NCI-H1417 treated with DMSO at 0.1 percent for 48 hours (cell line): ENCODE measurements at places on chromosomes 5 and 9.
A peak's percentile ranks its signal among the peaks of the same experiment; 100 is the strongest.

DNA sequence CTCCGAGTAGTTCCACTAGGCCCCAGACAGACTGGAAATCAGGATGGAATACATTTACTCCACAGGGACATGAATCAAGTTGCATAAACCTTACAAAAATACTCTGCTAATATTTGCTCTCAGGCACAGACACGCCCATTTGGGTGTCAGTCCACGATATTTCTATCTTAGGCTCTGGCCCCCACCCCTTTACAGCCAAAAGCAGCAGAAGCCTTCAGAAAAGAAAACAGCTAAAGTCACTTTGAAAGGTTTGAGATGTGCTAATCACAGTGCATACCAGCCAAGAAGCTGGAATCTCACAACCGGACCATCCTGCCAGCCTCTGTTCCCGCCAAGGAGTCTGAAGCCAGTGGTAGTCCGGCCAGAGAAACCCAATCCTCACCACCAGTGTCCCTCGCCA lies 22.6 kb downstream of the PTPN3 start:
- DNase-seq = no peak

- DNase-seq = no peak
Observed at GRCh38 chr9:136232969-136233368, 12.6 kb downstream of the QSOX2 start.

- DNase-seq = no peak
Observed at GRCh38 chr5:32018476-32019436, 155.4 kb downstream of the GOLPH3 start.

GRCh38 chr9:127494304-127494702 lies 43.0 kb downstream of the LRSAM1 start:
- DNase-seq = no peak

DNA sequence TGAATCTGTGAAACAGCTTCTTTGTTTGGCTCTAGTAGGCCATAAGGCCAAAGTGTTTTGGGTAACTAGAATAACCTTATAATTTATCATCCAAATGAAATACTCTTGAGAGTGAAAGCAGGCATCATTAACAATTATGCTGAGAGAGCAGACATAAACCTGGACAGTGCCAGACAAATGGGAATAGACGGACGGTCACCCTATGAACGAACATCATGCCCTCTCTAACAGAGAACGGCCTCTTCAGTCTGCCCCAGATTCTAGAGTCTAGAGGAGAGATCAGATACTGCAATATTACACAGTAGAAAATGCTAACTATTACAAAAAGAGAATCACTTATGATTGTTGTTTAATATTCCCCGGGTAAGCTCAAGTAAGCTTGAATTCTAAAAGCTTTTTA lies 68.5 kb downstream of the APBA1 start:
- no peak for DNase-seq

DNA sequence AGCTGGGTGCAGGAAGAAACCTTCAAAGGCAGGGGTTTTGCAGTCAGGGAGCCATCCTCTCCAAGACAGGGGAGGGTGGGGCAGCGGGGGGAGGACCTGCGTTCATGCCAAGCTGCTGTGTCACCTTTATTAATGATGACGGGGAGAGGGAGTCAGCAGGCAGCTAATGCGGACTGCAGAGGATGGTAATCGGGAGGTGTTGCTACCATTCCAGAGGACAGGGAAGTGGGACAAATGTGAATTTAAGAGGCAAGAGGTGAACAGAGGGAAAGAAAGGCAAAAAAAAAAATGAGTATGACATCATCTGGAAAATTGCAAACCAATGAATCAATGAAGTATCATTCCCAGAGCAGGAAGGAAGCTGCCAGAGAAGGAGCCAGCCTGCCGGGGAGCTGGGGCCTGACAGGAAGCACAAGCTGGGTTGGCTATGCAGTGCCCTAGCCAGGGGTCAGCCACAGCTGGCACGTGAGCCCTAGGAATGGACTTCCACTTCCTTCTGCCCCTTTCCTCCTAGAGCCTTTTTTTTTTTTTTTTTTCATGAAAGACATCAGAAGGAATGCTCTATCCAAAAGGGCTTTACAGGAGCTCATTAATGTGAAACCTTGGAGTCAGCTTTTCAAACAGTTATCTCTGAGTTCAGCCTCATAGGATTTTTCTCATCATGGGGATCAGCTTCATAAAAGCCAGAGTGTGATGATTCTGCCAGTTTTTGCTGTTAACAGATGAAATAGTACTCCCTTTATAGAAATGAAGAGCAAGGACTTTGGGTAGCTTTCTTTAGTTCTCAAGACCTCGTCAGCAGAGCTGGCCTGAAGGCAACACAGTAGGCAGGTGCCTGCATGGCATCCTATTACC lies 9.2 kb downstream of the INSYN2B start:
- no peak for DNase-seq

- DNase-seq = no peak
Observed at GRCh38 chr5:141486091-141486490, 1.3 kb downstream of the PCDHGC4 start.

- no peak for DNase-seq
Observed at GRCh38 chr5:138455232-138455930, 9.9 kb upstream of the EGR1 start.

GRCh38 chr5:157072508-157072907 lies 13.6 kb upstream of the HAVCR1 start:
- DNase-seq = no peak

- no peak for DNase-seq
Observed at GRCh38 chr9:80305136-80305535, 733.4 kb downstream of the TLE4 start.

DNA sequence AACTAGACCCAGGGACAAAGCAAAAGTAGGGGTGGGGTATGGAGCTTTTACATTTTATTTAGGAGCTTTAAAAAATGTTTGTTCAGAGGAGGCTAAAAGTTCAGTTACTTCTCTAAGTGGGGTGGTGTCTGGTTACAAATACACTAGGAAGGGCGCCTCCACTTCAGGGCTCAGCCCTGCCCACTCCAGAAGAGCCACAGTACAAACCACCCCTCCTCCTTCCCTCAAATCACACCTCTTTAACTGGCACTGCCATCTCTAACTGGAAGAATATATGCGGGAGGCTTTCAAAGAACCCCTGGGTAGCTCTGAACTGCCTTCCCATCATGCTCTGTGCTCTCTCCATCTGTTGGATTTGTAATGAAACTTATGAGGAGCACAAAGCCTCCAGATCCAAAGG lies 98.8 kb upstream of the NFIB start:
- no peak for DNase-seq

DNA sequence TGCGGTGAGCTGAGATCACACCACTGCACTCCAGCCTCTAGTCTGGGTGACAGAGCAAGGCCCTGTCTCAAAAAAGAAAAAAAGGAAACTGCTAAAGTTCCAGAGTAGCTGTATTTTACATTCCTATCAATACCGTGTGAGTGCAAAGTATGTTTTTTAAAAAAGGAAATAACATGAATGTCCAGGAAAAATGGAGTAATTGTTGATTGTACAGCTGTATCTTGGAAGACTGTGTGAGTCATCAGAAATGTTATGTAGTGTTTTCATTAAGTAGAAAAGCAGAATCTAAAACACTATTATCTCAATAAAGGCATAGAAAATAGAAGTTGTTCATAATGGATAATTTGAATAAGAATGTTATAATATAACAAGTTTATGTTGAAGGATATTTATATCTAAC lies 53.9 kb downstream of the ZCCHC7 start:
- no peak for DNase-seq

DNA sequence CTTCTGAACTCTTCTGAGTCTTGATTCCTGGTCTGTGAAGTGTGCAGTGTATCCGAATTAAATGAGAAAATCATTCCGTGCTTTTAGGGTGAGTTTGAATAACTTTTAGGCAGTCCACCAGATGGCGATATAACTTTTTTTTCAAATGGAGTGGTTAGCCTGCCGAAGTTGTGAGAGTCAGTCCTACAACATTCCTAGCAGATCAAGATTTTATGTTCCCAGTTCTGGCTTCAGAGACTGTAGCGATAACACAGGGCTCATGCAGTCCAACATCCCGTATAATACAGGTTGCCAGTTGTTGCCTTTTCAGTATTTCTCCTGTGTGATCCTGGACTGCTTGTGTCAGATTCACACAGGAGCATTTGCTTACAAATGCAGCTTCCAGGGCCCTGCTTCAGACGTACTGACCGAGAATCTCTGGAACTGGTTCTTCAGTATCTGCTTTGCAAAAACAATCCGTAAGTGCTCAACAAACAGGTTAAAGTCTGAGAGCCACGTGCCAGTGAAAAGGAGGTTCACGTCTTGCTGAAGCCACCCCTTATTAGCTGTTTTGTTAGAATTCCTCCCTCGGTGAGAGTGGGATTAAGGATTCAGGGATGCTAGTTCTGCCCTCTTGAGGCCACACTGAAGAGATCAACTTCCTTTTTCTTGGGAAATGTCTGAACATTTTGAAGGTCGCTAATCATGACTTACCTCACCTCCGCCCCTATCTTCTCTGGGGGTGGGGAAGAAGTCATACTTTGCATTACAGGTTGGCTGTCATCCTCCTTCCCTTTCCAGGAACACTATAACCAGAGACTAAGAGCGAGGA lies 22.8 kb downstream of the SMIM3 start:
- peak; percentile 1 for DNase-seq

- no peak for DNase-seq
Observed at GRCh38 chr5:161095953-161096352, 243.9 kb upstream of the ATP10B start.

GRCh38 chr5:113375480-113376060 lies 59.2 kb downstream of the TSSK1B start:
- no peak for DNase-seq

DNA sequence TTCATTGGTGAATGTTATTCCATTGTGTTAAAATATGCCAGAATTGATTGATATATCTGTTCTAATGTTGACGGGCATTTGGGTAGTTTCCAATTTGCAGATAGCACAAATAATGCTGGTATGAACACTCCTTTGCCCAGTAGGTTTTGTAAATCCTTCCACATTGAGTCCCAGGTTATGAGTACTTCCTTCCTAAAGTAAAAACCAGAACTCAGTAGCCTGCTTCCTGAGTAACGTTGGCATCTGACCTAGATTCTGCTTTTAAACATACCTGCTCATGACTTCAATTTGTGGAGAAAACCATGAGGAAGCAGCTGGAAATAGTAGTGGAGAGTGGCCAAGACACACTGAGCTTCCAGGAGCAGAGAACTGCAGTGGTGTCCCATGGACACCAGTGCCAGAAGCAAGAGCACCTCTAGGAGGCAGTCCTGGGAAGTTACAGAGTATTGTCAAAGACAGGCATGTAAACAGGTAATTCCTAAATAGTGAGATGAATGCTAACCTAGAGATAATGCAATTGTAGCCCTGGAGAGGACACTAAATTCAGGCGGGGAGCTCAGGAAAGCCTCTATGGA lies 24.3 kb upstream of the RASGRF2 start:
- no peak for DNase-seq

DNA sequence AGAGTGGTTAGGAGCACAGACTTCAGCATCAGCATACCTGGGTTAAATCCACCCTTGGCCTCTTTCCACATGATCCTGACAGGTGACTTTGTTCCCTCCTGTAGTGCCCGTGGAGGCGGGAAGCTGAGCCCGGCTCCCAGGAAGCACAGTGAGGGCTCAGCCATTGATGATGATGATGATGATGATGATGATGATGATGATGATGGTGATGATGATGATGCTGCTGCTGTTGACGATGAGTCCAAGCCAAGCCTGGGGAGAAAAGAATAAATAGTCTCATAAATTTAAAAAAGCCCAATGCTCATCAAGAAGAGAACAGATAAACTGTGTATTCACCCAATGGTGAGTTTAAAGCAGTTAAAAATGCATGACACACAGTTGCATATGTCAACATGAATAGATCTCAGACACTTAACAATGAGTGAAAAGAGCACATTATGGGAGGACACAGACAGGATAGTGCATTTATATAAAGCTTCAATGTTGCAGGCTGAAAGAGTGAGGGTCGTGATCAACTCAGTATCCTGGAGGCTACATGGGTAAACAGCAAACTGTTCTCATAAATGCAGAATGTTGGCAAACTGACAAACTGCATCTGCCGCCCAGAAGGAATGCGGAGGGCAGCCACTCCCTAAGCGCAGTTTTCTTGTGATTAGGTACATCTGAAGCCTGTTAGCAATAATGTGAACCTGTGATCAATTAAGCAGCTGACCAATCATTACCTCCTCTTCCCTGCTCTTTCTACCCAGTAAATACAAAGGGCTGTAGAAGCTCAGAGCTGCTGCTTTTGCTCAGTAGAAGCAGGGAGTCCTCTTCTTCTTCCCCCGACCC lies 11.7 kb upstream of the CFAP157 start:
- no peak for DNase-seq

GRCh38 chr9:70602321-70603019 lies 188.0 kb upstream of the KLF9 start:
- peak; percentile 30 for DNase-seq

GRCh38 chr5:109230369-109230768 lies 179.4 kb downstream of the PJA2 start:
- no peak for DNase-seq

GRCh38 chr5:145360936-145361335 lies 474.2 kb downstream of the PRELID2 start:
- DNase-seq = no peak
